ACHN (cell line): ENCODE measurements at places on chromosomes 5 and 9.
A peak's percentile ranks its signal among the peaks of the same experiment; 100 is the strongest.

- DNase-seq, result no peak
Measured at GRCh38 chr9:4680173-4680525, 780 bp downstream of the CDC37L1 start.

DNA sequence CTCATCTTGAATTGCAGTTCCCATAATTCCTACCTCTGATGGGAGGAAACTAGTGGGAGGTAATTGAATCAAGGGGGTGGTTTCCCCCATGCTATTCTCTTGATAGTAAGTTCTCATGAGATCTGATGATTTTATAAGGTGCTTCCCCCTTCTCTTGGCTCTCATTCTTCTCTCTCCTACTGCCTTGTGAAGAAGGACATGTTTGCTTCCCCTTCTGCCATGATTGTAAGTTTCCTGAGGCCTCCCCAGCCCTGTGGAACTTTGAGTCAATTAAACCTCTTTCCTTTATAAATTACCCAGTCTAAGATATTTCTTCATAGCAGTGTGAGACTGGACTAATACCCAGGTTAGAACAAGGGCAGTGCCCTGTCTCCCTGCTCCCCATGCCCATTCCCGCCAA lies 7.5 kb upstream of the TRIO start:
- DNase-seq, result no peak

GRCh38 chr5:164600274-164600673 lies 1094.9 kb downstream of the MAT2B start:
- DNase-seq, result no peak

- DNase-seq, result no peak
Measured at GRCh38 chr5:80141681-80142080, 106.5 kb downstream of the THBS4 start.

- DNase-seq, result no peak
Measured at GRCh38 chr9:134437403-134438194, 111.3 kb downstream of the RXRA start.

DNA sequence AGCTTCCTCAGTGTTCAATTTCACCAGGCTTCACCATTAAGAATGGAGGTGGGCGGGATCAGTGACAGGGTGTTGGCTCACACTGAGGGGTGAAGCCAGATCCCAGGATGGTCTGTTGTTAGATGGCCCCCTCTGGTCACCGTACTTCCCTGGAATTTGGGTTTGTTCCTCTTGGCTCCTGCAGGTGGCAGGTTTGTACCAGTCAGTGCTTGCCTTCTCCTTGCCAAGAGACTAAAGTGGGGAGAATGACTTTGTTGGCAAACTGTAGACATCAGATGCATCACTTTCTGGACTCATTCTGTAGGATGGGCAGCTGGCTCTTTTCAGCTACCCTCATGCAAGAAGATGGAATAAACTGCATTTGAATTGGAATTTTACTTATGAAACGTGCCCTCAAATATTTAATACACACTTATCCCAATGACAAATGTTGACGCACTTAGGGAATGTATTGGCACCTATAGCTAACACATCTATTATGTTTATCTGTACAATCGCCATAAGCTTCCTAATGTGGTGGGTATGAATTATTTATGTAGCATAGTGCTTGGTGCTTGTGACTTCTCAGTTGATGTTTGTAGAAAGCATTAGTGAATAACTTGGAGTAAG lies 31.4 kb upstream of the ANKRD55 start:
- DNase-seq, result peak; percentile 60

- DNase-seq, result no peak
Measured at GRCh38 chr9:124928116-124928515, 12.8 kb downstream of the GOLGA1 start.

- no peak for DNase-seq
Measured at GRCh38 chr9:36471359-36471758, 71.3 kb upstream of the RNF38 start.
